ENCODE measurements at places on chromosomes 7 and 10.

- no peak for DNase-seq
Measured at GRCh38 chr10:109166935-109167334, 756.4 kb downstream of the XPNPEP1 start.

- no peak for DNase-seq
Measured at GRCh38 chr10:15227611-15228372, 59.3 kb upstream of the NMT2 start.

- DNase-seq, result peak; percentile 25
Measured at GRCh38 chr10:58424176-58424575, 39.0 kb downstream of the TFAM start.

DNA sequence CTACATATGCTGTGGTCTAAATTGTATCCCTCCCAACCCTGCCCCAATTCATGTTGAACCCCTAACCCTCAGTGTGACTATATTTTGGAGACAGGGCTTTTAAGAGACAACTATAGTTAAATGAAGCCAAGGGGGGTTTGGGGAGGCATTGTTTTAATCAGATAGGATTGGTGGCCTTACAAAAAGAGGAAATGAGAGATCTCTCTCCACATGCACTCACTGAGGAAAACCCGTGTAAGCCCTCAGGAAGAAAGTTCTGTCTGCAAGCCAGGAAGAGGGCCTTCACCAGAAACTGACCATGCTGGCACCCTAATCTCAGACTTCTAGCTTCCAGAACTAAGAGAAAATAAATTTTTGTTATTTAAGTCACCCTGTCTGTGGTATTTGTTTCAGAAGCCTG lies 276.7 kb downstream of the KIF20B start:
- no peak for DNase-seq

GRCh38 chr10:3054183-3054850 lies 13.0 kb upstream of the PFKP start:
- no peak for DNase-seq

DNA sequence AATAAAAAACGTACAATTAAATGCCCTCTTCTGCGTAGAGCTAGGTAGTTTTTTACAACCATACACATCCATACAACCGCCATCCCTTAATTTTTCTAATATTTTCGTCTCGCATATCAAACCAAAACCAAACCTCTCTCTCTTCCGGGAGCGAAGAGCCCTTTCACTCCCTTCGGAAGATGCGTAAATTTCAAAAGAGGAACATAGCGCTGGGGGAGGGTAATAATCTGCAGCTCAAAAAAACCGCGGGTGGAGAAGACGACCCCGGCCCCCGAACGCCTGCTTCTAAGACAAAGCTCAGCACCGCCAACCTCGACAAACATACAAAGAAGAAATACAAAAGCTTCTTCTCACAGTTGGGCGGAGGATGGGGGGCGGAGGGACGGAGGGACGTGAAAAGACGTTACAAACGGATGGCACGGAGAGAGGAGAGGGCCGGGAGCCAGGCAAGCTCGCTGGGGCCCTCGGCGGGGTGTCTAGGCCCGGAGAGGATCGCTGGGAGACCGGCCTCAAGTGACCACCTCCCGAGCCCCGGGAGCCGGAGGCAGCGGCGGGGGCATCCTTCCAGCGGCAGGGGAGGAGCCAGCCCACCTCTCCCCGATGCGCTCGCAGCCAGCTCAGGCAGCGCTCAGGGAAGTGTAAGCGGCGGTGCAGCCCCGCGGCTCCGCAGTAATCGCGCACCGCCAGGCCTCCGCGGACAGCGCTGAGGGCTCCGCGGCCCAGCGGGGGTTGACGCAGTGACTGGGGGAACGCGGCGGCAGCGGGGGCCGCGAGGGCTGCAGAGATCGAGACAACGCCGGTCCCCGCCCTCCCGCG lies 851 bp downstream of the MKRN1 start:
- peak; percentile 60 for DNase-seq

DNA sequence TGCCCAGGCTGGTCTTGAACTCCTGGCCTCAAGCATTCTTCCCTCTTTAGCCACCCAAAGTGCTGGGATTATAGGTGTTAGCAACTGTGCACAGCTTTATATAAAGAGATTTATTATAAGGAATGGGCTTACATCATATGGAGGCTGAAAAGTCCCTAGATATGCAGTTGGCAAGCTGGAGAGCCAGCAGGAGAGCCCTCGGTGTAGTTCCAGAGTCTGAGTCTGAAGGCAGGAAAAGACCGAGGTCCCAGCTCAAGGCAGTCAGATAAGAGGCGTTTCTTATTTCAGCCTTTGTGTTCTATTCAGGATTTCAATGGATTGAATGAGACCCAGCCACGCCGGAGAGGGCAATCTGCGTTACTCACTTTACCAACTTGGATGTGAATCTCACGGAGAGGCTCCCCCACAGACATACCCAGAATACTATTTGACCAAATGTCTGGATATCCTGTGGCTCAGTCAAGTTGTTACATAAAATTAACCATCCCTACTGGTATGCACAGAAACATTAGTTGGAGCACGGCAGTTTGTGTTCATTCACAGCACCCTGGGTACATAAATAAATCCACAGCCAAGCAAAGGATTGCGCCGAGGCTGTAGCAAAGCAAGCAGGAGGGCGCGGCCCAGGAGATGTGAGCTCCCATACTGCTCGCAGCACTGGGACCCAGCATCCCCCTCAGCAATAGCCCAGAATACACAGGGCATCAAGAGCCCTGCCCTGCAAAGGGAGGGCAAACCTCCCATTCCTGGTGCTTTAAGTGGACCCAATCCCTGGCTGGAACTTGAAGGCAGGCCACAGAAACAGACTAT lies 158.4 kb upstream of the ZNF32 start:
- no peak for DNase-seq

DNA sequence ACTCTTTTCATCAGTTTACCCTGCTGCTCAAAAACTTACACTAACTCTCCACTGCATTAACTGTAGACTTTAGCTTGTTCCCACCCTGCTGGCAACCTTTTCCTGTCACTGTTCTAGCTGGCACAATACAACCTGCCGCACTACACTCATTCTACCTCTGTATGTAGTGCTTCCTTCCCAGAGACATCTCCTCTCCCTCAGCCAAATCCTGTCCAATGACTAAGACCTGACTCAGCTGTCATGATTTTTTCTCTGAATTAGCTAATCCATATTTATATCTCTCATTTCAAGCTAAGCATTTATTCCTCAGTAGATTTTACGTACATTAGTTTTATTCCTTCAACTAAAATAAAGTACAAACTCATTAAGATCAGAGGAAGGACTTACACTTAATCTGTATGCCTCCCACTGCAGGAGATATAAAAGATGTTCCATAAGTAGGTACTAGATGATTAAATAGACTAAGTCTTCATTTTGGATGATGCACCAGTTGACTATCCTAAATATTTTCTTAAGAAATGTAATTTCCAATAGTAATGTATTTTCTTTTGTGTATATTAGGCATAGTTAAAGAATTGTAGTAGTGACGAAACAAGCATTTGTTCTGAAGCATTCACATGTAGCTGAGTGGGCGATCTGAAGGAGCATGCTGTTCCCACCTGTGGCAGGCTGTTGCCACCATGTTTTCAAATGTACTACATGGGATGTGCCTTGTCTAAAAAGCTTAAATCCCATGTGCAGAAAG lies 189.1 kb downstream of the SKAP2 start:
- DNase-seq, result peak; percentile 30

DNA sequence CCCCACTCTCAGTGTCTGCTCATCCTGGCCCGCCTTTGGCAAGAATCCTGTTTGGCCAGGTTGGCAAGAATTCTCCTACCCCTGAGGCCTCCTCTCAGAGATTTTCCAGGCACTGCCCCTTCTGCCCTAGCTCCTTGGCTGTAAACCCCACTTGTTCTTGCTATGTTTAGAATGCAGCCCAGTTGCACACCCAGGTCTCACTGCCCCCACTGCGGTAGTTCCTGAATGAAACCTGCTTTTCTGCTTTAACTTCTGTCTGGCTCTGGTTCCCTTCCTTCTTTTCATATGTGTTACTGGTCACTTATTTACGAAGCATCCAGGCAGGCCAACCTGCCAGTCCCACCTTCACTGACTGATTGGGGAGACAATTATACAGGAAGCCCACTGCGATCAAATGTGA lies 576.9 kb downstream of the GLRX3 start:
- no peak for DNase-seq

- DNase-seq, result no peak
Measured at GRCh38 chr7:133662830-133663229, 410.0 kb downstream of the EXOC4 start.

- peak; percentile 28 for DNase-seq
Measured at GRCh38 chr10:104122225-104123107, 495 bp downstream of the SFR1 start.

- DNase-seq, result no peak
Measured at GRCh38 chr7:43072530-43072929, 39.9 kb upstream of the HECW1 start.

- no peak for DNase-seq
Measured at GRCh38 chr10:86662186-86663045, 5.9 kb upstream of the LDB3 start.

DNA sequence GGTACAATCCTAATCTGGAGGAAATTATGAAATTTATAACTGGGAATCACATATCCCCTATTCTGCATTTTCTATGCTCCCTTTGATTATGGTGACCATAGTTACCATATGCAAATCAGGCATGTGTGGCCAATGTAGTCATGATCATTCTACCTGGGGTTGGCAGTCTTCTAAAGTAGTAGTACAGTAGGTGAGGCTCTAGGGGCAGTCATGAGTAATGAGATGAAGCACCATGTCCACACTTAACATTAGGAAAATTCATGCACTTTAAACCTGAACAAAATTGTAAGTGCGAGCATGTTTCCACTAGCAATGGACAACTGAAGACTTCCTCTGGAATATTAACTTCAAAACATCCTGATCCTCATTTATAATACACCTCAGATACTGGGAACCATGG lies 545.9 kb downstream of the SUGCT start:
- DNase-seq, result peak; percentile 50

DNA sequence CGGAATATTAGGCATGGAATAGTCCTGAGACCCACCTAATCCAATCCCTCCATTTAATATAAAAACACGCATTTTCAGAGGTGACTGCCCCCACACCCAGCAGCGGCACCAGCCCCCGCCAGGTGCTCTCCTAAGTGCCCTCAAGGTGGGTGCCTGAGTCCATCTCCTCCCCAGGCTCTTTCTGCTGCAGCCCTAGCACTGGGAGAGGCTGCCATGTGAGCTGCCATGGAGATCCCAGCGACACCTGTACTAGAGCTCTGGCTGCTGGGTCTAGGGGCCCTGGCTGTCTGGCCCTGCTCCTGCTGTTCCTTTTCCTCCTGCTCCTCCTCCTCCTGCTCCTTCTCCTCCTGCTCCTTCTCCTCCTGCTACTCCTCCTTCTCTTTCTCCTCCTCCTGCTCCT lies 191.1 kb upstream of the BMPER start:
- no peak for DNase-seq

DNA sequence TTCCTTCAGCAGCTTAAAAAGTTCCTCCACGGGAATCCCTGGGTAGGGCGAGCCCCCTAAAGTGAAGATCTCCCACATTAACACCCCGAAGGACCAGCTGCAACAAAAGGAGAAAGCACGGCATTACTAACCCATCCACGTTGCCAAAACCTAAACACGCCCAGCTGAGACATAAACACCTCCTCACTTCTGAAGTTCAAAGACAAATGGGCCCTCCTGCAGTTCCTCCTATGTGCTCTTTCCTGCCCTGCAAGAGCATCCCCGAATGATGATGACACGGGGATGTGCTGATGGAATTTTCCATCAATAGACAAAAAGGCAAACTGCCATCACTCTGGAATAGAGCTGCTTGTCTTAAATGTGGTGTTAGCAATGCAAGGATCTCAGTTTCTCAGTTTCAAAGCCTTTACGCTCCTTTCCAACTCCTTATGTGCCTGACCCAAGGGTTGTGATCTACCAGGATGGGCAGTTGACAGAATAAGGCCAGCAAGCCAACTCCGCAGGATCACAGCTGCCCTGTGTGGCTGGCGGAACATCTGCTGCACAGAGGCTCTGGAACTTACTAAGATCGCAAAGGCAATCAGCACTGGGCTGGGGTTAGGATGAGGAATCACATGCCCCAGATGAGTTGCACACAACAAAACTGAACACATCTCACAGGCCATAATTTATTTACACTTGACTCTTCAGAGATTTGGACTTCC lies 112.7 kb downstream of the FGFR2 start:
- DNase-seq, result no peak

DNA sequence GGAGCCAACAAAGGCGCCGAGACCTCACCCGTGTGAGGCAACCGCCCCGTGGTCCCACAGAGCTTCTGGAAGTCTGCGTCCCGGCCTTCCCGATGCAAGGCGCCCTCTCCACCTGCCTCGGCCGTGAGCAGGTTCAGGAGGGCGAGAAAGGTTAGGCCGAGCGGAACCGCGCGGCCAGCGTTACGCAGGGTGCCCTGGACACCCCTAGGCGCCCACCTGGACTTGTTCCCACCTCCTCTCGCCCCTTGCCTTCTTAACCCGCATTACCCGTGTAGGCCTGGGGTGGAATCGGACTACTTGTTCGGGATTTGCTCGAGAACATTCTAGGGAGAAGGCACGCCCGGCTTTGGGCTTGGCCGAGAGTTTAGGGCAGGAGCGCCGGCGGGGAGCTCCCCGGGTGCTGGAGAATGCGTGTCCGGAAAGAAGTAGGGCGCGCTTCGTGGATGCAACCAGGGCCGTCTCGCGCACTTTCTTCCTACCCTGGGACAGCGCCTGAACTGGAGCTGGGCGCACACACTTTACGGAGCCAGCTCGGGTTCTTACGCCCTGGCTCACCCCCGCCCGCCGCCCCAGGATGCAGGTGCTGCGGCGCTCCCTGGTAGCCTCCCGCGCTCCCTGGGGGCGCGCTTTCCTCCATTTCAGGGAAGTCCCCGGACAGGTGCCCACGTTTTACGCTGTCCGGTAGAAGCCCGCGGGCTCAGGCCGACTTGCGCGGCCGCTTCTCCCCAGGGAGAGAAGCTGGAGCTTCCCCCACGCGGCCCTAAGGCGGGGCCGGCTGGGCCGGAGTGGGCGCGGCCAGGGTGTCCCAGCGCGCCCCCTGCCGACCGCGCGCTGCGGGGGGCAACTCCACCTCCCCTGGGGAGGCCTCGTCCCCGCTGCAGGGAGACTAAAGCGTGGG lies 74.5 kb downstream of the INSIG1 start:
- peak; percentile 54 for DNase-seq

- DNase-seq, result no peak
Measured at GRCh38 chr10:79273604-79274003, 73.7 kb upstream of the PPIF start.

DNA sequence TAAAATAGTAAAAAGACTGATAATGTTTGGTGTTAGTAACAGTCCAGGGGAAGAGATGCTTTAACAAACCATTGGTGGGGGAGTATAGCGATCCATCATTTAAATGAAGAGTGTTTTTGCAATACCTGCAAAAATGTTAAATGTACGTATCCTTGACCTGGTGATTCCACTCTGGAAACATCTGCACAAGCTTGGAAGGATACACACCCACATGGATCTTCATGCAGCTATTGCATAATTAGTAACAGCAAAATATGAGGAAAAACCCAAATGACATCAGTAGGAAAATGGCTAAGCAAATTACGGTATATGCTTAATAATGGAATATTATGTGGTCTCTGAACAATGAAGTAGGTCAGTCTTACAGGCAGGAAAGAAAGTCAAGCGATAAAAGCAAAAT lies 20.5 kb downstream of the WNT2 start:
- no peak for DNase-seq

DNA sequence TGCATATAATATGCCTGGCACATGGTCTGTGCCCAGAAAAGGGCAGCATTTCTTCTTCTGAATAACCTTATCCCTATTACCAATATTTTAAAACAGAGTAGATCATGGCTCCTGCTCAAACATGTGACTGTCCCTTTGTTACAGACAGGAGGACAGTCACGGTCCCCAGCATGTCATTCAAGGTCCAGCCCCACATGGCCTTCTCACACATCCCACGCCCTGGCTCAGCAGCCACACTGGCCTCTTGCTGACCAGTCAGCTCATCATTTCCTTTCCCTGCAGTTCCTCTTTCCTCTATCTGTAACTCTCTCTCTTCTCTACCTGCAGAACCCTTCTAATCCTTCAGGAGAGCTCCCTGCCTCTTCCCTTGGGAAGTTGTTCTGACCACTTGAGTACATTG lies 167.8 kb downstream of the CHN2 start:
- no peak for DNase-seq
